Left ventricle myocardium inferior (tissue), 1 donor: ENCODE measurements at places on chromosomes 5 and 9. TPM values are rescaled to one million over a fixed set of nuclear protein-coding genes. Genes with fewer than 3 reads are reported as not detected.

- no peaks in the 10 kb centered on the region for H3K4me1 ChIP-seq
- H3K27ac ChIP-seq, result no peak overlapping the region
- H3K36me3 ChIP-seq, result no peaks in the 10 kb centered on the region
These were observed 399.3 kb downstream of the ADGRV1 start for GRCh38 chr5:90957906-90958305.

DNA sequence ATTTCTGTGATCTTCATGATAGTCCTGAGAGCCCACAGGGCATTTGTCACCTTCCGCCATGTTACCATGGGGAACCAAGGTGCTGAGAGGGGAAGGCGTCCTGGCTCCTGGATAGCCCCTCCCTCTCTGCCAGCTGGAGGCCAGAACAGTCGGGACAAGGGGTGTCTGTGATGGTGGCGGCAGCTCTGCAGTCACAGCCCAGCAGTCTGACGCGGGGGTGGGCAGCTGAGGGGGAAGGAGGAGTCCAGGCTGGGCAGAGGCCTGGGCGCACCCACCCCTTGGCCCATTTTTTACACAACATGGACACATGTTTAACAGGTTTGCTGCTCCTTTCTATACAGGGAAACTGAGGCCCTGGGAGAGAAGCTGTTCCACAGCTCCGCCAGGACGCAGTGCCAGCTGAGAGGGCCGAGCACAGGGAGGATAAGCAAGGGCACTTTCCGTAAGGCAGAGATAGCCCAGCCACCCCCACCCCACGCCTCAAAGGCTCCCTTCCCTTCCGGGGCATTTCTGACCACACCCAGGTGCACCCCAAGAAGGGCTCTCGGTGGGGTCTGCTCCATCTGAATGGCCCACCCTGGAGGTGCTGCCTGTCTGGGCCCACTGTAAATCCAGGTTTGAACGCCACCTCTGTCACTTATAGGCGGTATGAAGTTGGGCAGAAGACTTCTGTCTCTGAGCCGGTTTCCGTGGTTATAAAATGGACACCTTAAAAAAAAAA lies 17.1 kb downstream of the LRRC8A start:
- H3K36me3 ChIP-seq, result peaks cover 41% of the 10 kb centered on the region
- peaks cover 80% of the 10 kb centered on the region for H3K4me1 ChIP-seq
- H3K4me3 ChIP-seq, result no peak overlapping the region

- peak overlapping the region; percentile 27 for H3K4me3 ChIP-seq
- peak overlapping the region; percentile 94 for H3K27ac ChIP-seq
- peaks cover 81% of the 10 kb centered on the region for H3K4me1 ChIP-seq
- DNase-seq, result no peak
- no peaks in the 10 kb centered on the region for H3K36me3 ChIP-seq
These were observed 22.7 kb downstream of the WNK2 start for GRCh38 chr9:93206576-93207155.

DNA sequence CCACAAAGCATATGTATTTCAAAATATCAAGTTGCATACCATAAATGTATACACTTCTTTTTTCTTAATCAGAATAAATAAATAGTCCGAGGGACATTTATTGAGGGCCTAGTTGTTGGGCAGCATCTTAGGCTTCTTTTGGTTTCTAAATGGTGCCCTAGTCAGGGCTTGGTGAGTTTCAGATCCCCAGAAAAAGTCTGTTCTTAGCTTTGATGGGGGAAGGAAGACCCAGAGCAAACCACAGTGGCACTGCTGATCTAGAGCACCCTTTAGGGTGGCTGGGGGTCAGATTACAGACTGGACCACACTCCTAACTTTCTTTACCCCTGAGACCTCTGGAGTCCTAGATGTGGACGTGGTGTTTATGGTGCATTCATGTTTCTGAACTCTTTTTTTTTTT lies 97.8 kb downstream of the C9orf152 start:
- H3K27me3 ChIP-seq, result no peaks in the 10 kb centered on the region
- no peaks in the 10 kb centered on the region for H3K36me3 ChIP-seq
- H3K4me3 ChIP-seq, result no peak overlapping the region
- H3K27ac ChIP-seq, result no peak overlapping the region

- DNase-seq, result no peak
- no peak overlapping the region for H3K27ac ChIP-seq
- no peak overlapping the region for H3K4me3 ChIP-seq
- no peaks in the 10 kb centered on the region for H3K4me1 ChIP-seq
- peaks cover 93% of the 10 kb centered on the region for H3K27me3 ChIP-seq
These were observed 13.4 kb upstream of the SLC9A3 start for GRCh38 chr5:537621-538071.

DNA sequence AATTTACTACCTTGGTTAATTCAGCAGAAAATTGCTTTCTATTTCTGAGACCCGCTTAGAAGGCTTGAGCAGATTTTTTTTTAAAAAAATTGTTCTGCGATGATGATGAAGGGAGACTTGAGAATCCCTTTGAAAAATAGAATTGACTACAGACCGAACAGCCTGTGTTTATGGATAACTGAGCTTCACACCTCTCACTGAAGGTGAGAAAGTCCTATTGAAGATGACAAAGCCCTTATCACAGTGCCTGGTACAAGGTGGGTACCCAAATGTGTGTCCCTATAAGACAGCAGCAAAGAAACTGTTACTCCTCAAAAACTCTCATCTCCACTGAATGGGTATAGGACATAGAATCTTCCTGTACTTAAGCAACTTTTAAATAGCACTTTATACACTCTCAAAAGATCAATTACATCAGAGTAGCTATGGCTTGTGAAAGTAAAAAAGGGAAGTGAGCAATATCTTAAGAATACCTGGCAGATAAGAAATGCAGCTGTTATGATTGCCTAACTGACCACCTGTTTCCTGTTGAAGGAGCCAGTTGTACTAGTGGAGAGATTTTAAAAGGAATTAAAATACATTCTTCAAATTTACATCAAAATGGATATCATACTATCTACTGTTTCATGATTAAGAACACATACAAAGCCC lies 419.7 kb downstream of the CHSY3 start:
- H3K27me3 ChIP-seq, result no peaks in the 10 kb centered on the region
- DNase-seq, result no peak
- H3K4me3 ChIP-seq, result no peak overlapping the region
- no peaks in the 10 kb centered on the region for H3K36me3 ChIP-seq

GRCh38 chr9:86470326-86470725 lies 116.1 kb upstream of the TUT7 start:
- H3K4me1 ChIP-seq, result no peaks in the 10 kb centered on the region
- no peak overlapping the region for H3K4me3 ChIP-seq
- DNase-seq, result no peak
- H3K27ac ChIP-seq, result no peak overlapping the region
- peaks cover 33% of the 10 kb centered on the region for H3K27me3 ChIP-seq
- H3K36me3 ChIP-seq, result no peaks in the 10 kb centered on the region

The CCL28 gene
- 0.60 TPM for total RNA-seq

The RANBP3L gene
- 0.47 TPM for total RNA-seq

The SPRY4 gene
- 10.2 TPM for total RNA-seq

The TTLL11 gene
- 7.3 TPM for total RNA-seq
